ENCODE measurements at places on chromosomes 16 and 17.

DNA sequence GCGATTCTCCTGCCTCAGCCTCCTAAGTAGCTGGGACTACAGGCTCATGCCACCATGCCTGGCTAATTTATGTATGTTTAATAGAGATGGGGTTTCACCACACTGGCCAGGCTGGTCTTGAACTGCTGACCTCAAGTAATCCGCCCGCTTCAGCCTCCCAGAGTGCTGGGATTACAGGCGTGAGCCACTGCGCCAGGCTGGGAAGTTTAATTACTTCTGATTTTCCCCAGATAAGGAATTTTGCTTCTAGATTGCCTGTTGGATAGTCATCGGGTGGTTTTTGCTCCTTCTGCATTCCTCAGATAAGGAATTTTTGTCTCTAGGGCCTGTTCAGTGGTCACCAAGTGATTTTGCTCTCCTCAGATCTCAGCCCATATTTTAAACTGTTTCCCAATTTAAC, 112.5 kb downstream of the MAP2K4 start:
- no peak for DNase-seq

DNA sequence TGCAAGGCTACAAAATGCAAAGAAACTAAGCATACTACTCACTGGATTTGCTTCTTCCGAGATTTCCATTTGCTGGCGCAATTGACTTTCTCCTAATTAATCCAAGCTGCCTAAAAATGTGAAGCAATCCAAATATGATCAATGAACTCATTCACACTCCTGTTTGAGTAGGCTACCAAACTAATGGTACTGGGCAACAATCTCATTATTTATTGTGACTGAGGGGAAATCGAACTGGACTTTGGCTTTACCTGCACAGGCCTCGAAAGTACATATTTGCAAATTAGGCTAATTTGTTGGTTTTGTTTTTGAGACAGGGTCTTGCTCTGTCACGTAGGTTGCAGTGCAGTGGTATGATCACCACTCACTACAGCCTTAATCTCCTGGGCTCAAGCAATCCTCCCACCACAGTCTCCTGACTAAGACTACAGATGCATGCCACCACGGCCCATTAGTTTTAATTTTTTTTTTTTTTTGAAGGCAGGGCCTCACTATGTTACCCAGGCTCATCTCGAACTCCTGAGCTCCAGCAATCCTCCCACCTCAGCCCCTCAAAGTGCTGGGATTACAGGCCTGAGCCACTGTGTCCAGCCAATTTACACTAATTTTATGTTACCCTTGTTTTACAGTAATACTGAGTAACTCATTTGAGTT, 2.6 kb downstream of the ERI2 start:
- DNase-seq, result no peak

GRCh38 chr17:44384281-44384822, 5.1 kb downstream of the ITGA2B start:
- DNase-seq, result no peak

DNA sequence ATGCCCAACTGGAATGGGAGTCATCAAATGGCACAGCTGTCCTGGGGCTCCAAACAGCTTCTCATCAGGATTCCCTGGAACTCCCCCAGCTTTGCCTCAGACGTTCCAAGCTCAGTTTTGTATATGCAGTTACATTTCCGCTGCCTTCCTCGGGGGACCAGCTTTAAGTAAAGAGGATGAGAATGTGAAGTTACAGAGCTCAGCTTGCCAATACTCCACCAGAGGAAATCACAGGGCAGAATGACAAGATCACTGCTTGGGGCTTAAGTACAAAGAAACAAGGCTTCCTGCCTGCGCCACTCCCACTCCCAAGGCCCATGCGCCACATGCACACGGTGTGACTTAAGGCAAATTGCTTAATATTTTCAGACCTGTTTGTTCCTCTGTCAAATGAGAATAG, 272.4 kb upstream of the CDH11 start:
- DNase-seq, result no peak

- peak; percentile 49 for DNase-seq
Measured at GRCh38 chr17:4150096-4150495, 7.1 kb downstream of the CYB5D2 start.

Data from AML-193 (cell line).